Activated naive CD4-positive, alpha-beta T cell treated with anti-CD3 and anti-CD28 coated beads for 36 hours (primary cell): ENCODE measurements at places on chromosomes 4 and X. TPM values are rescaled to one million over a fixed set of nuclear protein-coding genes. Genes with fewer than 3 reads are reported as not detected.

LRP2BP gene
- 0.44 TPM for total RNA-seq

DNA sequence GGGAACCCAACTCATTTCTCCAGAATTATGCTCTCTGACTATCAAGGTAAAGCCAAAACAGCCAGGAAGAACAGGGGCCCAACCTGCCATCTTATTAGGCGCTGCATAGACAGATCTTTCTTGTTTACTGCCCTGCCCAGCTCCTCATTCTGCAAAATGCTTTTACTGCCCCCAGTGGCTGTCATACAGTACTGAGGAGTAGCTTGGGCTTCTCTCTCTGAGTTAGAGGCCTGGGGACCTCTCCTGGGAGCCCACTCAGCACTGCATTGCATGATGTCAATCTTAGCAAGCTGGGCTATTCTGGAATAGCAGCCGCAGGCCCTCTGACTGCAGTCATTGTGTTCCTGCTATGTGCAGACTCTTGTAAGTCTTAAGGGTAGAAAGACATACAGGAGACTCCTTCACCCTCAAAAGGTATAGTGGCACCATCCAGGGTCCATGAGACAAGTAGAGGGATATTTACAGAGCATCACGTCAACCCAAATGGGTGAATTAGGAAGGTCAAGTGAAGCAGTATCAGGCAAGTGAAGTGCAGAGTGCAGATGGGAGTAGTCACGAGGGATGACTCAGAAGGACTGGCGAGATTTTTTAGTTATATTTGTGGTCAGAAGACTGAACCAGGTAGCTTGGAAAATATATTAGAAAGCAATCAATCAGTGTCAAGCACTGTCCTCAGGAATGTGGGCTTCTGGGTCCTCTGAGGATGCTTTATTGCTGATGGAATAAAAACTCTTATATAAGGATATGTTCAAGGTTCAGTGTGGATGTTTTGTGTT is 294.1 kb upstream of the SFRP2 start:
- no peak overlapping the region for H3K4me3 ChIP-seq
- no peaks in the 10 kb centered on the region for H3K4me1 ChIP-seq
- H3K36me3 ChIP-seq: no peaks in the 10 kb centered on the region
- peaks cover 2% of the 10 kb centered on the region for H3K27me3 ChIP-seq
- peak; percentile 22 for DNase-seq

GRCh38 chr4:170139764-170140163 is 50.0 kb upstream of the AADAT start:
- peaks cover 12% of the 10 kb centered on the region for H3K27me3 ChIP-seq
- H3K27ac ChIP-seq: no peak overlapping the region
- no peaks in the 10 kb centered on the region for H3K36me3 ChIP-seq
- no peak overlapping the region for H3K4me3 ChIP-seq
- DNase-seq: no peak

DNA sequence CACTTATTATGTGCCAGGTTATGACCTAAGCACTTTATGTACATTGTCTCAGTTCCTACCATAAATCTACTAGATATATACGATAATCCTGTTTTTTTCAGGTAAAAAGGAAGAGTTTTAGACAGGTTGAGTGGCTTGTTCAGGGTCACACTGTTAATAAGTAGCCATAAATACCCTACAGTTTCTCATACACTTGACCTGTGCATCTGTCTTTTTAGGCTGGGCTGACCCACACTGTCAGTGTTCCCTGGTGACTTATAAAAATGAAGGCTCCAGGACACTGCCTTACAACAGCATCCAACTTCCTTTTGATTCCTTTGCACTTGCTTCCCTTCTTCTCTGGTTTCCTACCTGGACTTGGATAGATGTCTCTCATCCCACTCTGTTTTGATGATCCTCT is 78.2 kb upstream of the PAQR3 start:
- H3K27ac ChIP-seq: no peak overlapping the region
- no peaks in the 10 kb centered on the region for H3K27me3 ChIP-seq
- DNase-seq: no peak
- H3K36me3 ChIP-seq: no peaks in the 10 kb centered on the region
- H3K4me3 ChIP-seq: no peak overlapping the region
- H3K4me1 ChIP-seq: no peaks in the 10 kb centered on the region

- no peak overlapping the region for H3K27ac ChIP-seq
- H3K27me3 ChIP-seq: no peaks in the 10 kb centered on the region
- peaks cover 3% of the 10 kb centered on the region for H3K36me3 ChIP-seq
- DNase-seq: no peak
- no peak overlapping the region for H3K4me3 ChIP-seq
These were observed 2.8 kb upstream of the SEL1L3 start for GRCh38 chr4:25865586-25865985.

DNA sequence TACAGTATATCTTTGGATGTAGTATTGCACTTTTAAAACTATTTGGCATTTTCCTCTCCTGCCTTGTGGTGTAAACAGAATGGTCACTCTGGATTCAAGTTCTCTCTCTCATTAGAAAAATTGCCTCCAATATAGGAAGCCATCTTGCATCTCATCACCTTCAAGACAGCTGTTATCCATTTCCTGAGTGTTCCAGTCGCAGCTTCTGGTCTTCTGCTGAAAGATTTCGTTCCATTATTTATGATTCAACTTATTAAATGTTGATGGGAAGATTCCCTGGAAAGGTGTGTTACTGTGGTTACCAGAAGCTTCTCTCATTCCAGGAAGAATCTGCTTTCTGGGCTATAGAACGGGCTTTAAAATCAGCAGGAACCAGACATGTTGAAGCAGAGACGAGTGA is 568.3 kb upstream of the SLIT2 start:
- no peaks in the 10 kb centered on the region for H3K27me3 ChIP-seq
- DNase-seq: no peak
- H3K4me3 ChIP-seq: no peak overlapping the region
- H3K36me3 ChIP-seq: no peaks in the 10 kb centered on the region
- H3K4me1 ChIP-seq: no peaks in the 10 kb centered on the region

DNA sequence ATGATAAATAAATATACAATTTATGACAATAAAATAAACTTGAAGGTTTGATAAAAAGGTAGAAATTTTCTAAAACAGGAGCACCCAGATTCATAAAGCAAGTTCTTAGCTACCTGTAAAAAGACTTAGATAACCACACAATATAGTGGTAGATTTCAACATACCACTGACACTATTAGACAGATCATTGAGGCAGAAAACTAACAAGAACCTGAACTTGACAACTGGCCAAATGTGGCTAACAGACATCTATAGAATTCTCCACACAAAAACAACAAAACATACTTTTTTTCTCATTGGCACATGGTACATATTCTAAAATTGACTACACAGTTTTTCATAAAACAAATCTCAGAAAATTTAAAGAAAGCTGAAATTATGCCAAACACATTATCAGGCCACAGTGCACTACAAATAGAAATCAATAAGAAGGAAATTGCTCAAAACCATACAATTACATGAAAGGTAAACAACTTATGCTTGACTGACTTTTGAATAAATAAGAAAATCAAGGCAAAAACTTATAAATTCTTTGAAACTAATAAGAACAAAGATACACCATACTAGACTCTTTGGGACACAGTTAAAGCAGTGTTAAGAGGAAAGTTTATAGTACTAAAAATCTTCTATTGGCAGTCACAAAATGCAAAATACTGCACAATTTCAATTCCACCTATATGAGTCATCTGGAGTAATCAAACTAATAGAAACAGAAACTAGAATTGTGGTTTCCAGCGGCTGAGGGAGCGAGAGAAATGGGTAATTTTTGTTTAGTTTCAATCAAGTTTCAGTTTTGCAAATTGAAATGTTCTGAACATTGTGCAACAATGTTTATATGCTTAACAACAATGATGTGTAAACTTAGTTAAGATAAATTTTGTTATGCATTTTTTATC is 925.6 kb downstream of the SH3BGRL start:
- no peak overlapping the region for H3K27ac ChIP-seq
- H3K36me3 ChIP-seq: peaks cover 1% of the 10 kb centered on the region
- no peak overlapping the region for H3K4me3 ChIP-seq
- DNase-seq: peak; percentile 10
- no peaks in the 10 kb centered on the region for H3K27me3 ChIP-seq
- peaks cover 4% of the 10 kb centered on the region for H3K4me1 ChIP-seq

DNA sequence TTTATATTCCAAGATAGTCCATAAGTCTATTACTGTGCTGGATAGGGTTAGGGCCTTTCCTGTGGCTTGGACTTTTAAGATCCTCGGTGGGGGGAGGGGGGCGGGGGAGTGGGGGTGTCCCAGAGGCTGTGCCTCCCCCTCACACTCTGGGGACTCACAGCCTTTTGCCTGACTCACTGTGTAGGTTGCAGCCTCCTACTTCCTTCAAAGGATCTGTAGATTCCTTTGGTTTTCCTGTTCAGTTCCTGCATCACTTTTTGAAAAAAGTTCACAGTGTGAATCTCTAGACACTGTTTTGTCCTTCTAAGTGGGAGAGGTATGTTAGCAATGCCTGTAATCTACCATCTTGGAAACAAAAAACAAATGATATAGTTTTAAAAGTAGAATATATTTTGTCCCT is 999.9 kb downstream of the GLUD2 start:
- no peak for DNase-seq
- H3K27me3 ChIP-seq: no peaks in the 10 kb centered on the region
- H3K4me3 ChIP-seq: no peak overlapping the region
- no peaks in the 10 kb centered on the region for H3K4me1 ChIP-seq
- H3K27ac ChIP-seq: no peak overlapping the region

- no peak overlapping the region for H3K4me3 ChIP-seq
- H3K4me1 ChIP-seq: no peaks in the 10 kb centered on the region
- no peak for DNase-seq
- H3K27me3 ChIP-seq: peaks cover 8% of the 10 kb centered on the region
- H3K36me3 ChIP-seq: no peaks in the 10 kb centered on the region
These were observed 141.3 kb downstream of the ANXA5 start for GRCh38 chr4:121555315-121556107.
